Stimulated activated CD4-positive, alpha-beta T cell treated with anti-CD3 and anti-CD28 coated beads, Interleukin-2, amount 100 ng/mL, for 4 hours (primary cell): ENCODE measurements at places on chromosomes 4 and X.

DNA sequence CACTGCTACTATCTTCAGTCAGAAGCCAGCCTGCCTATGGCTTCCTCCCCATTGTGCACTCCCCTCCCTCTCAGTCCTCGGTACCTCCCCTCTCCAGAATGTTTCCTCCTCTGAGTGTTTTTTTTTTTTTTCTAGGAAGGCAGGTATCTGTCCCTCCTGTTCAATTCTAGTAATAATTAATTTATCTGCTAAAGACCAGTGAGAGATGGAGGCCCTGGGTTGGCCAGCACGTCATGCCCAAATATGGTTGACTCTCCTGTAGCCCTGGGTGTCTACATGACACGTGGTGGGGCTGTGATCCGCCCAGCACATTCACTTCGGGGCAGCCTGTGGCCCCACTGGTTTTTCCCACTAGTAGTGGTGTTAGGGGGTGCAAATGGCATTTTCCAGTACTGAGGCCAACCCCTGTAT is 1.8 kb downstream of the FLNA start:
- no peak for DNase-seq

DNA sequence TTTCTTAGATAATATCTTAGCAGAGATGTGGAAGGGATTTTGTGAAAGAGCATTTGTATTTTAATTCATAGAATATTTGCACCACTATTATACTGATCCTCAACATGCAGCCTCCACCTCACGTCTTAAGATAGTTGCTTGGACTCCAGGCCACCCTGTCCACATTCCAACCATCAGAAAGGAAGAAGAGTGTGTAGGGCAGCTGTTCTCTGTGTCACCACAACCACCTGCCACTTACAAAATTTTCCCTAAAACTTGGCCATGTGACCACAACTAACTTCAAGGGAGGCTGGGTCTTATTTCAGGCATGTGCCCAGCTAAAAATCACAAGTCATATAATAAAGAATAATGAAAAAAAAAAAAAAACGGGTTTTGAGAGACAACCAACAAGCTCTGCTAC is 528.1 kb downstream of the RAB28 start:
- DNase-seq, result no peak

GRCh38 chr4:16764622-16765021 is 133.8 kb downstream of the LDB2 start:
- DNase-seq, result no peak

DNA sequence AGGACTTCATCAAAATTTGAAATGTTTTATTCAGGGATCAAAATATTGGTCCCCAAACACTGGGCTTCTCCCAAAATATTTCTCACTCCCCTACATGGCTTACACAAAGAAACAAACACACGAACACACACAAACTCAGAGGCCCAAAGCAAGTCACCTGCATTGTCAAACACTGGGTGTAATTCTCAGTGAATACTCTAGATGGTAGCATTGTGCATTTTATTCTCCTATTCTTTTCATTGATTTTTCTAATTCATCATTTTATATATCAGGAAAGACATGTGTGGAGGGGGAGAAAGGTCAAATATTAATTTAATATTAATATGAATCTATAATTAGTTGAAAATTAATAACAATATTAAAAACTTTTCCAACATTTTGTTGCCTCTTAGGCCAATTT is 72.3 kb upstream of the TNMD start:
- DNase-seq, result no peak

- no peak for DNase-seq
Measured at GRCh38 chr4:185730849-185731608, 81.0 kb downstream of the SORBS2 start.

GRCh38 chrX:120790118-120790517 is 85.5 kb downstream of the CT47B1 start:
- DNase-seq, result peak; percentile 3

GRCh38 chr4:6644792-6645530 is 4.5 kb downstream of the MRFAP1 start:
- no peak for DNase-seq

GRCh38 chr4:98148856-98149255 is 5.6 kb upstream of the STPG2 start:
- DNase-seq, result no peak

DNA sequence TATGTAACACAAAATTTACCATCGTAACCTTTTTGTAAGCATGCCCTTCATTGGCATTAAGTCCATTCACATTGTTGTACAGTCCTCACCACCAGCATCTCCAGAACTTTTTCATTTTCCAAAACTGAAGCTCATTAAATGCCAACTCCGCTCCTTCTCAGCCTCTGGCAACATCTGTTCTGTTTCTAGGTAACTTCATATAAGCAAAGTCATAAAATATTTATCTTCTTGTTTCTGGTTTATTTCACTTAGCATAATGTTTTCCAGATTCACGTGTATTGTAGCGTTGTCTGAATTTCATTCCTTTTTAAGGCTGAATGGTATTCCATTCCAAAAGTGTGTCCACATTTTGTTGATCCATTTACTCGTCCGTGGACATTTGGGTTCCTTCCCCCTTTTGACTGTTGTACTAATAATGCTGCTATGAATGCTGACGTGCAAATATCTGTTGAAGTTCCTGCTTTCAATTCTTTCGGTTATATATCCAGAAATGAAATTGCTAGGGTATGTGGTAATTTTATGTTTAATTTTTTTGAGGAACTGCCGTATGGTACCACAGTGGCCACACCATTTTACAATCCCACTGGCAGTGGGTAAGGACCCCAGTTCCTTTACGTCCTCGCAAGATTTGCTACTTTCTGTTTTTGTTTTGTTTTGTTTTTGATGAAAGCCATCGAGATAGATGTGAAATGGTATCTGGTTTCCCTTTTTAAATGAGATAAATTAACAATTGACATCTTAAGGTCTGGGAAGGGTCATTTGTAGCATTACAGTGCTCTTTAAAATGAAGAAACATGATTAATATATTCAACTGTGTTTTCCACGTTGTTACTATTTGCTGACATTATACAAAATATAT is 63.4 kb downstream of the PTTG2 start:
- no peak for DNase-seq

DNA sequence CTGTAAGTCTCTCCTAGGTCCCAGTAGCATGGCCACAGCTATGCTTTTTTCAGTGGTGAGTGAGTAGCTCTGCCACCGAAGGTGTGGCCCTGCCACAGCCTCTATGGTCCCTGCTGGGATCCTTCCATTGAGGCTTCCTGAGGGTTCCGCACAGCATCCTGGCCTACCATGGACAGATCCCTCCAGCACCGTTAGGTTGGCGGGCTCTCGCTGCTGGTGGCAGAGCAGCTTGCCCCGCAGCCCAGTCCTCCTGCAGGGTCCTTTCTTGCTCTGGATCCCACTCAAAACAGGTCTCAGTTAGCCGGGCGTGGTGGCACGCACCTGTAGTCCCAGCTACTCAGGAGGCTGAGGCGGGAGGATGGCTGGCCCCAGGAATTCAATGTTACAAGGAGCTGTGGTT is 2.4 kb upstream of the PDZD4 start:
- DNase-seq, result no peak

DNA sequence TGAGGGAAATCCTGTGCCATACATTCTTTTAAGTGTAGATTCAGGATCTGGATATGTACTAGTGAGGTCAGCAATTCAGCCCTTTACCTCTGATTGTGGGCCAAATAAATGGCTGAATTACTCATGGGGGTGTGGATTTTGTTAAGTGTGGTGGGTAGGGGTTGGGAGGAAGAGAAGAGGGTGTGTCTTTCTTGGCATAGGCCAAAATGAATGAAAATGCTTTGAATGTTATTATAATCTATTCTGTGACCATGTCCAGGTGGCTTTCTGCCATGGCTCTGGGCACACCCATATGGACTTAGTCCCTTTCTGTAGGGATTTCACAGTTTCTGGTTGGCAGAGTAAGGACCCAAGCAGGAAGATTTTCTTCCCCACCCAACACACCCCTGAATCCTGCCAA is 244.3 kb downstream of the CBR4 start:
- DNase-seq, result no peak
